ENCODE measurements at places on chromosomes 12 and 14. TPM values are rescaled to one million over a fixed set of nuclear protein-coding genes. Genes with fewer than 3 reads are reported as not detected.

The ARF3 gene
- 202 TPM for total RNA-seq

The GUCY2C gene
- total RNA-seq = not detected

The CCDC60 gene
- total RNA-seq = 0.75 TPM

The TMEM229B gene
- 5.9 TPM for total RNA-seq

The NTS gene
- total RNA-seq = 0.40 TPM

The REM2 gene
- total RNA-seq = 3.0 TPM

The MUCL1 gene
- not detected for total RNA-seq

The CIDEB gene
- not detected for total RNA-seq

The TIGAR gene
- total RNA-seq = 15.4 TPM

The ETFBKMT gene
- 2.2 TPM for total RNA-seq

The KRT82 gene
- total RNA-seq = not detected

The MRPL42 gene
- 121 TPM for total RNA-seq

The PPTC7 gene
- 12.3 TPM for total RNA-seq

The MFAP5 gene
- total RNA-seq = not detected

GRCh38 chr14:75543786-75544185 lies 21.5 kb downstream of the BATF start:
- H3K36me3 ChIP-seq = no peaks in the 10 kb centered on the region
- H3K4me1 ChIP-seq = no peaks in the 10 kb centered on the region
- no peak overlapping the region for H3K4me3 ChIP-seq
- H3K27ac ChIP-seq = no peak overlapping the region
- H3K27me3 ChIP-seq = no peaks in the 10 kb centered on the region

- H3K4me3 ChIP-seq = no peak overlapping the region
- no peak for DNase-seq
- H3K4me1 ChIP-seq = peaks cover 22% of the 10 kb centered on the region
Measured at GRCh38 chr14:32256576-32256975, 53.5 kb upstream of the RNU6-8 start.

DNA sequence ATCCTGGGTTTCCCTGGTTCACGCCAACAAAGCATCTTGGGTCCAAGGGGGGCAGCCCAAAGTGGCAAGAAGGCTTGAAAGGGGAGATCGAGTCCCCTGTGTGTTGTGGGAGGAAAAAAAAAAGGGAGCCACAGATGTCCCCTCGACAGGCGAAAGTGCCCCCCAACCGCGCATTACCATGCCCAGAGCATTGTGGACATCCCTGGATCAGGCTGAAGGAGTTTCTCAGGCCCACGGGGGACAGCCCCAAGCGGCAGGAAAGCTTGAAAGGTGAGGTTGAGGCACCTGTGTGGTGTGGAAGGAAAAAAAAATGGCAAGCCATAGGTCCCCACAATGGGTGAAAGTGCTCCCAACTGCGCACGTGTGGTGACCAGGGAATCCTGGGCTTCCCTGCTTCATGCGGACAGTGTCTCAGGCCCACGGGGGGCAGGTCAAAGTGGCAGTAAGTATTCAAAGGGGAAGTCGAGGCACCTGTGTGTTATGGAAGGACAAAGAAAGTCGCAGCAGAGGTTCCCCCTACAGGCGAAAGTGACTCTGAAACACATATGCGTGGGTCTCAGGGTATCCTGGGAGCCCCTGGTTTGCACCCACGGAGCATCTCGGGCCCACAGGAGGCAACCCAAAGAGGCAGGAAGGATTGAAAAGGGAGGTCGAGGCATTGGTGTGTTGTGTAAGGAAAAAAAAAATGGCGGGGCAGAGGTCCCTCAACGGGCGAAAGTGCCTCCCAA lies 580.1 kb downstream of the ALG10 start:
- no peaks in the 10 kb centered on the region for H3K4me1 ChIP-seq
- H3K36me3 ChIP-seq = peaks cover 2% of the 10 kb centered on the region
- DNase-seq = no peak
- H3K27ac ChIP-seq = no peak overlapping the region
- no peaks in the 10 kb centered on the region for H3K27me3 ChIP-seq

DNA sequence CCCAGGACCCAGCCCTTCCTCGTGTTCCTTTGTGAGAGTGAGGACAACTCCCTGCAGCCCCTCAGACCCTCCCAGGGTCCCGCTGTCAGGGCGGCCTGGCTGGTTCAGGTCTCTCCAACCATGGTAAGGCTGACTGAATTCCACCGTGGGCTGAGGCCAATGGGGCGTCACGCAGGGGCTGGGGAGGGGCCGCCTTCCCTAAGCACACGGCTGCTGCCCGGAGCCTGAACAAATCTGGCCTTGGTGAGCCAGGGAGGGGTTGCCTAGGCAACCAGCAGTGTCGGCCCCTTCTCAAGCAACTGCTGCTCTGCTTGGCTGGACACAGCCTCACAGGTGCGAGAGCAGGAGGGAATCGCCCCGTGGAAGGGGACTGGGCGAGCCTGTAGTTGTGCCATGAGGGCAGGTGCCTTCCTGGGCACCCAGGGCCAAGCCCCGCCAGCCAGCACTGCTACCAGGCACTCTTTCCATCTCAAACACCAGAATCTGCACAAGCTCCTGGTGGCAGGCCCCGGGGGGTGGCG lies 37.0 kb upstream of the GALNT9 start:
- peaks cover 45% of the 10 kb centered on the region for H3K27me3 ChIP-seq
- no peak overlapping the region for H3K27ac ChIP-seq
- peaks cover 5% of the 10 kb centered on the region for H3K4me1 ChIP-seq
- H3K4me3 ChIP-seq = no peak overlapping the region
- DNase-seq = peak; percentile 42

GRCh38 chr12:32451816-32452215 lies 52.5 kb downstream of the FGD4 start:
- DNase-seq = no peak
- H3K4me1 ChIP-seq = peaks cover 43% of the 10 kb centered on the region
- H3K27ac ChIP-seq = no peak overlapping the region
- no peaks in the 10 kb centered on the region for H3K27me3 ChIP-seq
- no peak overlapping the region for H3K4me3 ChIP-seq

GRCh38 chr14:64174922-64175782 lies 119.0 kb downstream of the ESR2 start:
- peaks cover 9% of the 10 kb centered on the region for H3K36me3 ChIP-seq
- H3K4me3 ChIP-seq = no peak overlapping the region
- no peaks in the 10 kb centered on the region for H3K4me1 ChIP-seq
- DNase-seq = no peak

GRCh38 chr12:53825246-53826081 lies 73.7 kb upstream of the CISTR start:
- peaks cover 71% of the 10 kb centered on the region for H3K27me3 ChIP-seq
- H3K27ac ChIP-seq = no peak overlapping the region
- H3K36me3 ChIP-seq = no peaks in the 10 kb centered on the region
- H3K4me1 ChIP-seq = peaks cover 5% of the 10 kb centered on the region
- no peak overlapping the region for H3K4me3 ChIP-seq

GRCh38 chr12:30457621-30458289 lies 237.9 kb downstream of the IPO8 start:
- no peak overlapping the region for H3K27ac ChIP-seq
- no peaks in the 10 kb centered on the region for H3K4me1 ChIP-seq
- H3K36me3 ChIP-seq = no peaks in the 10 kb centered on the region
- H3K27me3 ChIP-seq = no peaks in the 10 kb centered on the region
- DNase-seq = no peak

DNA sequence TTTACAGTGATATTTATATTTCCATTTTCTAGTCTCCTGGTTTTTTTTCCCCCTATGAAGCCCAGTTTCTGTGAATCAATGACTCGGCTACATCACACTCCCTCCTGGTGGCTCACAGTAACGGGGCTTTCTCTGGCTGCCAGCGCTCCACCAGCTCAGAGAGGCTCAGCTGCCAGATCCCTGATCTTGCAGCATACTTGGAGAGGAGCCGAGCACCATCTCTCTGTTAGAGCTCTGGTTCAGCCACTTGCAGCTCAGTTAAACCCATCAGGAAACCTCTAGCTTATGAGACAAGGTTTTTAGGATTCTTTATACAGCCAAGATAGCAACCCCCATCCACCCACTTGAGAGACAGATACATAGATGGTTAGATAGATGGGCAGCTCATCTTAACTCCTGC lies 74.6 kb downstream of the CIT start:
- DNase-seq = no peak
- H3K27me3 ChIP-seq = no peaks in the 10 kb centered on the region
- H3K4me3 ChIP-seq = no peak overlapping the region
- H3K27ac ChIP-seq = no peak overlapping the region

DNA sequence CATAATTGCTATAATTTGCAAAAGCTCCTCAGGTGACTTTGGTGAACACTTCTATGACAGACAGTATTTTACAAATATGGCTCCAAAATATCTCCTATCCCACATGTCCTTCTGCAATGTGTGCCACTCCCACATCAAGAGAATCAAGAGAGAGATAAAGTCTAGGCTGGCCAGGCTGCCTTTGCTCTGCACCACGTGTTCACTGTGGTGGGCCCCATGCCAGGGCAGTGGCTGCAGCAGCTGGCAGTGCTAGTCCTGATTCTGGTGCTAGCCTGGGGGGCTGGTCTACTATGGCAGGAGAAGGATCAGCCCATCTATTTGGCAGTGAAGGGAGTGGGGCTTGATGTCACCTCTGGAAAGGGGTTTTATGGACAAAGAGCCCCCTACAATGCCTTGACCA lies 86.3 kb downstream of the DRAM1 start:
- no peak for DNase-seq
- H3K27me3 ChIP-seq = no peaks in the 10 kb centered on the region
- H3K36me3 ChIP-seq = peaks cover 2% of the 10 kb centered on the region
- no peaks in the 10 kb centered on the region for H3K4me1 ChIP-seq
- H3K4me3 ChIP-seq = no peak overlapping the region

GRCh38 chr14:44847526-44848309 lies 114.0 kb downstream of the KLHL28 start:
- H3K27ac ChIP-seq = no peak overlapping the region
- DNase-seq = no peak
- H3K4me3 ChIP-seq = no peak overlapping the region
- no peaks in the 10 kb centered on the region for H3K4me1 ChIP-seq
- no peaks in the 10 kb centered on the region for H3K27me3 ChIP-seq

- no peak overlapping the region for H3K4me3 ChIP-seq
- H3K36me3 ChIP-seq = peaks cover 4% of the 10 kb centered on the region
- H3K27ac ChIP-seq = no peak overlapping the region
- H3K27me3 ChIP-seq = no peaks in the 10 kb centered on the region
Measured at GRCh38 chr14:92185559-92185958, 63.8 kb downstream of the CPSF2 start.

DNA sequence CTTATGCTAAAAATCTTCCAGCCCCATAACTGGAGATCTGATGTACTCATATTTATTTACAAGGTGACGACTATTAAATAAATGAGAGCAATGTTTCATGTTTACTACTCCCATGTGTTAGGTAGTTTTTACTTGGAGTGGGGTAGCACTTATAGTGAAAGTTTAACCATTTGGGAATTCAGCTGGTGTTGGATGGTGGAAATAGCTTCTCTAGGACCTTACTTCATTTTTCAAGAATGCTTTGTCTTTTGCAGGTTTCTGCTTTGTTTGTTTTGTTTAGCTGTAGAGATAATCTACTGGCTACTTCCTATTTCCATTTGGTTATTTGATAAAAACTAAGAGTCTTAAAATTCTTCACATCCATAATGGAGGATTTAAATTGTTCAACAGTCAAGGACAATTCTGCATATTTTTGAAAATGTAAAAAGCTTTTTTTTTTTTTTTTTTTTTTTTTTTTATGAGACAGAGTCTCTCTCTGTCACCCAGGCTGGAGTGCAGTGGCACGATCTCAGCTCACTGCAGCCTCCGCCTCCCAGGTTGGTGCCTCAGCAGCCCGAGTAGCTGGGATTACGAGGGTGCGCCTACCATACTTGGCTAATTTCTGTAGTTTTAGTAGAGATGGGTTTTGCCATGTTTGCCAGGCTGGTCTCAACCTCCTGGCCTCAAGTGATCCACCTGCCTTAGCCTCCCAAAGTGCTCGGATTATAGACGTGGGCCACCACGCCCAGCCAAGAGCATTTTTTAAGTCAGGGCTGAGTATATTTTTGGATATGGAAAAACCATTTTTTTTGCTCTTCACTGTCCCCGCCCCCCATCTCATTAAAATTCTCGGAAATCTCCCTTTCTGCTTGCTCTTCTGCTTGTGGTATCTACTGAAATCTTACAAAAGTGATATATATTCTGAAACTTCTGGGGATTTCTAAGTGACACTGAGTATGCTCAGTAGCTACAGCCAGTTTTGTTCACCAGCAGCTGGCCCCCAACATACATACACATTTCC lies 1.4 kb upstream of the ABCD2 start:
- H3K27ac ChIP-seq = no peak overlapping the region
- no peaks in the 10 kb centered on the region for H3K36me3 ChIP-seq
- H3K27me3 ChIP-seq = no peaks in the 10 kb centered on the region

DNA sequence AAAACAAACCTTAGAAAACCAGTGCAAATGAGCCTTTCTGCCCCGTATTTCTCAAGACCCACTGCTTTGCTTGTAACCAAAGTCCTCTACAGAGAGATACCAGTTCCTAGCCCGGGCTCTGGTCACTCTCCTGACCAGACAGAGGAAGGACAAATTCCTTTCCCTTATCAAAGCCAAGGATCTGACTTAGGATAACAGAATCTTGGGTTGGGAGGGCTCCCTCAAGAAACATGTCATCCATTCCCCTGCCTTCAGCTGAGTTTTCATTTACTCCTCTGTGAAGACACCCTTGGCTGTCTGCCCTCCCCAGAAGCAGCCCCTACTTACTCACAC lies 116.0 kb upstream of the PARP11 start:
- no peak overlapping the region for H3K4me3 ChIP-seq
- no peak for DNase-seq
- H3K27me3 ChIP-seq = peaks cover 5% of the 10 kb centered on the region
- H3K27ac ChIP-seq = no peak overlapping the region

DNA sequence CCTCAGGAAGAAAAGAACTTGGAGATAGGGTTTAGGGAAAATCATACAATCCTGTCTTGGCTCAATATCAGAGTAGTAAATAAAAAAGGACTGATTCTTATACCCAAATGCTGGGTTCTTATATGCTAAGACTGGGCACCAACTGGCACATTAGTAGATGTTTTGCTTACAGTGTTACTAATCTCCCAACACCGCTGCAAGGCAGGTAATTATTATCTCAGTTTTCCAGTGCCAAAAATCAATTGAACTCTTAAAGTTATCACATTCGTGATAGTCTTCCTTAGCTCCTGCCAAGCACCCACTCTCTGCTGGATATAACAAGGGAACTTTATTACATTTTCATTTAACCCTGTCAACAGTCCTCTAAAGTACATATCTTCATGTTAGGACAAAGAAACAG lies 25.0 kb upstream of the HIGD1C start:
- no peaks in the 10 kb centered on the region for H3K36me3 ChIP-seq
- no peak overlapping the region for H3K27ac ChIP-seq
- DNase-seq = no peak
- peaks cover 37% of the 10 kb centered on the region for H3K4me1 ChIP-seq
- H3K4me3 ChIP-seq = no peak overlapping the region
- no peaks in the 10 kb centered on the region for H3K27me3 ChIP-seq

- peak within 1 kb of the TSS; percentile 85 for H3K27ac ChIP-seq
- peaks cover 7% of the 10 kb centered on the region for H3K4me1 ChIP-seq
- DNase-seq = peak; percentile 58
Measured at GRCh38 chr14:75578102-75578785, at the start of gene FLVCR2. Gene FLVCR2 (plus strand): TSS chr14:75578620. CDS start chr14:75578973, 353 bp downstream.

GRCh38 chr14:93375673-93376156 lies 28.7 kb downstream of the COX8C start:
- H3K36me3 ChIP-seq = no peaks in the 10 kb centered on the region
- DNase-seq = no peak
- no peaks in the 10 kb centered on the region for H3K4me1 ChIP-seq
- H3K27ac ChIP-seq = no peak overlapping the region
- peaks cover 25% of the 10 kb centered on the region for H3K27me3 ChIP-seq

GRCh38 chr14:54116198-54116885 lies 159.7 kb upstream of the BMP4 start:
- no peak for DNase-seq
- H3K4me3 ChIP-seq = no peak overlapping the region
- H3K27ac ChIP-seq = no peak overlapping the region

- peaks cover 2% of the 10 kb centered on the region for H3K27me3 ChIP-seq
- no peak for DNase-seq
- no peak overlapping the region for H3K4me3 ChIP-seq
- no peaks in the 10 kb centered on the region for H3K36me3 ChIP-seq
- H3K4me1 ChIP-seq = no peaks in the 10 kb centered on the region
- no peak overlapping the region for H3K27ac ChIP-seq
Measured at GRCh38 chr12:77229640-77230442, 164.5 kb upstream of the E2F7 start.

Data from neural crest cell (in vitro differentiated cells).